ENCODE measurements at places on chromosomes 6 and 20.
A peak's percentile ranks its signal among the peaks of the same experiment; 100 is the strongest.

DNA sequence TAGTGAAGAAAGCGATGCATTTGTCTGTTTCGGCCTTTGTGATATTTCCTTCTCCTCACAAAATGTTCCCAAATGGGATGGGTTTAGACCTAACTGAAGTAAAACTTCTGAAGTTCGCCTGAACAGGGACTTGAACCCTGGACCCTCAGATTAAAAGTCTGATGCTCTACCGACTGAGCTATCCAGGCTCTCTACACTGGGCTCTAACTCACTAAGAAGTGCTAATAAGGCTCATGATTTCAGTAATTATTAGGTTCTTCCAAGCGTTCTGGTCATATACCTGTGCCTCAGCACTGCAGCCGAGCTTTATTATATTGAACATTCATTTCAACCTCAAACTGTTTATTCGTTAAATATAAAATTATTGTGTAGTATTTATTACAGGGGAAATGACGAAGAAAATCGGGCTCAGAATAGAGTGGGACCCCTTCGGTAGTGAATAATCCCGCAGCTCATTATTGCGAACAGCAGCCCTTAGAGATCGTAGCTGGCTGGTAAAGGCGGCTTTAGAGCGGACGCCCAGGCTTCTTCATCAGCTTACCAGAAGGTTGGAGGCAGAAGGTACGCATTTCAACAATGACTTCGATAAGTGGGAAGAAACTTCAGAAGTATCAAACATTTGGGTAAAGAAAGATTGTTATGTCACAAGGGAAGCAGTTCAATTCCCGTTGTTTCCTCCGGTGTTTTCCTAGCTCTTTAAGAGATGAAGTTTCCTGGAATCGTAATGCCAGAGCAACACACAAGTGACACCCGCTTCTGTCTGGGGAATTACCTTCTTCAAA is 119.0 kb upstream of the ZNF184 start:
- no peaks in the 10 kb centered on the region for H3K27me3 ChIP-seq
- H3K4me3 ChIP-seq, result peak overlapping the region; percentile 2
- no peaks in the 10 kb centered on the region for H3K4me1 ChIP-seq
- no peak overlapping the region for H3K27ac ChIP-seq
- H3K36me3 ChIP-seq, result no peaks in the 10 kb centered on the region

DNA sequence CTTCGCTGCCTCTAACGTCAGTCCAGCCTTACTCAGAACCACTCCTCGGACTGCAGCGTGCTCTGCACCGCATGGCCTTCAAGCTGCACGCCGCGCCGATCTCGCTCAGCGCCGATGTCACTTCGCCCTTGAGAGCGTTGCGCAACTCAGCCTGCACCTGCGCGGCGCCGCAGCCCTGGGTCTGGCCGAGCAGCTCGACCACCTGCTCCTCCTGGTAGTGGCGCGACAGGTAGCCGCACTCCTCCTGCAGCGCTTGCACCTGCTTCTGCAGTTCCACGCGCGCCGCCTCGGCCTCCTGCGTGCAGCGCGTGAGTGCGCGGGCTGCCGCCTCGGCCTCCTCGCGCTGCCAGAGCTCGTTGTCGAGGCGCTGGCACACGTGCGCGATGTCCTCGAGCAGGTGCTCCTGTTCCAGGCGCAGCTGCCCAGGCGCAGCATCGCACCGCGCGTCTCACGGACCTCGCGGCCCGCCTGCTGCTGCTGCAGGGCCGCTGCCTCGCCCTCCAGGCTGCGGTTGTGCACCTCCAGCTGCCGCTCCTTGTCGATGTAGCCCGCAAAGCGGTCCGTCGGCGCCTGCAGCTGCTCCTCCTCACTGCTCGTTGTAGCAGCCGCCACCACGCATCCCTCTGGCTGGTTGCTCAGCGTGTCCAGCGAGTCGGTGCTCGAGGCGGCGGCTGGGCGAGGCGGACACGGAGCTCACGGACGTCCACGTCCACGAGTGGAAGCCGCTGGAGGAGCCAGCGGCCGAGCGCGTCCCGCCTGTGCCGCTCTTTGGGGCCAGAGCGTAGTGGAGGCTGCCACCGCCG is 380.6 kb upstream of the CHD6 start:
- no peaks in the 10 kb centered on the region for H3K36me3 ChIP-seq
- H3K27ac ChIP-seq, result no peak overlapping the region
- DNase-seq, result no peak
- no peaks in the 10 kb centered on the region for H3K4me1 ChIP-seq
- H3K27me3 ChIP-seq, result no peaks in the 10 kb centered on the region
- no peak overlapping the region for H3K4me3 ChIP-seq

GRCh38 chr6:155201461-155202226 is 62.2 kb upstream of the CLDN20 start:
- no peak overlapping the region for H3K4me3 ChIP-seq
- no peak overlapping the region for H3K27ac ChIP-seq
- peaks cover 5% of the 10 kb centered on the region for H3K4me1 ChIP-seq
- DNase-seq, result peak; percentile 69
- H3K36me3 ChIP-seq, result no peaks in the 10 kb centered on the region
- H3K27me3 ChIP-seq, result no peaks in the 10 kb centered on the region

GRCh38 chr20:3077618-3078134 is 6.3 kb downstream of the OXT start:
- H3K4me3 ChIP-seq, result no peak overlapping the region
- peaks cover 25% of the 10 kb centered on the region for H3K27me3 ChIP-seq
- peaks cover 7% of the 10 kb centered on the region for H3K4me1 ChIP-seq
- no peaks in the 10 kb centered on the region for H3K36me3 ChIP-seq
- no peak overlapping the region for H3K27ac ChIP-seq
- DNase-seq, result no peak

DNA sequence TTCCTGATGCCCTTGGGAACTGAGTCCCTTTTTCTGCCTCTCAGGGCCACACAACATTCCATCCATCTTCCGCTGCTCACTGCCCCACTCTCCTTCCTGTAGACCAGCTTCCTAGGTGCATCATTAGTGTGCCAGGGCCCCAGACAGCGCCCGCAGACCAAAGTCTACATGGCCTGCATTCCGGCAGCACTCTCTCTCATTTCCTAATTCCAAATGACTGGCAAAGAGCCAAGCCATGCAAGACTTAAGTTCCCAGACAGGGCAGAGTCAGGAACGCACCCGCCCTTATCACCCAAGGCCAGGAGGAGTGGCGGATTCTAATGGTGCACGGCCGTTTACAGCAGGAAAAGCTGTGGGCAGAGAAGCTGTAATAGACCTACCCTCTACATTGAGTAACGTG is 159.8 kb upstream of the ARID1B start:
- peak; percentile 59 for DNase-seq
- H3K36me3 ChIP-seq, result no peaks in the 10 kb centered on the region
- no peak overlapping the region for H3K27ac ChIP-seq
- no peaks in the 10 kb centered on the region for H3K27me3 ChIP-seq
- no peaks in the 10 kb centered on the region for H3K4me1 ChIP-seq

DNA sequence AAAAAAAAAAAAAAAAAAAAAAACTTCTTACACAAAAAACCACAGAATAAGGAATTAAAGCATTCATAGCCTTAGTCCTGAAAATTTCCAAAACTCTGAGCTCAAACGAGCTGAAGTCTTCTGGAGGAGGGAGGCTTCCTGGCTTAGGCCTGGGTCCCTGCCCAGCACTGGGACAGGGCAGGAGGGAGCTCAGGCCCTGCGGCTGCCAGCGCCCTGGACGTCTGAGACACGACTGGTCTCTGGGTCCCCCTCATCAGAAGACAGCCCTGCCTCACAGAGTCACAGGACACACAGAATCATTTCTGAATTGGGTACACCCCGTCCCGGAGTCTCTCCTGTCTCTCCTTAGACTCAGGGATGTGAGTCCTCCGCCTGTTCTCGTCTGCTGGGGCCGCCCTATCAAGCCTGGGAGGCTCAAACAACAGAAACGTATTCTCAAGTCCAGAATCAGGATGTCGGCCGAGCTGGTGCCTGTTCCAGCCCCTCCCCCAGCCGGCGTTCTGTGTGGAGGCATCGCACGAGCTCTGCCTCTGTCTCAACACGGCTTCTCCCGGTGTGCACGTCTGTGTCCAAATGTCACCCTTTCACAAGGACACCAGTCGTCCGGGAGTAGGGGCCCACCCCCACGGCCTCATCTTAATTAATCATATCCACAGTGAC is 39.4 kb downstream of the ZBTB46 start:
- no peak overlapping the region for H3K4me3 ChIP-seq
- DNase-seq, result no peak
- H3K27me3 ChIP-seq, result no peaks in the 10 kb centered on the region

DNA sequence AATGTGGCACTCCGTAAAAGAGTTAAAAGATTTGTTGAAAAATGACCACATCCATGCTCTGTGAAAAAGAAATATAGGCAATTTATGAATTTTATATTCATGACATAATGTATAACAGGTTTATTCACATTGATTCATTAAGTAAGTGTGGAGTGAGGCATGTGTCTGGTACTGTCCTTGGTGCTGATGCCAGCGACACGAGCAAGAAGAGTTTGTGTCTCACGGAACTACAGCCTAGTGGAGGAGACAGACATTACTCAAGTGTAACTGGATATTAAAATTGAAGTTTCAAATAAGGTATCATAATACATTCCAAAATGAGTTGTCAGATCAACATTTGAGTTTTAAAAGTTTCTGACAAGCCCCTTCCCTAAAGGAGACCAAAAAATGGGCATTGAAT is 158.2 kb upstream of the PRND start:
- no peaks in the 10 kb centered on the region for H3K27me3 ChIP-seq
- peaks cover 4% of the 10 kb centered on the region for H3K4me1 ChIP-seq
- peak; percentile 76 for DNase-seq
- H3K36me3 ChIP-seq, result no peaks in the 10 kb centered on the region
- no peak overlapping the region for H3K4me3 ChIP-seq

DNA sequence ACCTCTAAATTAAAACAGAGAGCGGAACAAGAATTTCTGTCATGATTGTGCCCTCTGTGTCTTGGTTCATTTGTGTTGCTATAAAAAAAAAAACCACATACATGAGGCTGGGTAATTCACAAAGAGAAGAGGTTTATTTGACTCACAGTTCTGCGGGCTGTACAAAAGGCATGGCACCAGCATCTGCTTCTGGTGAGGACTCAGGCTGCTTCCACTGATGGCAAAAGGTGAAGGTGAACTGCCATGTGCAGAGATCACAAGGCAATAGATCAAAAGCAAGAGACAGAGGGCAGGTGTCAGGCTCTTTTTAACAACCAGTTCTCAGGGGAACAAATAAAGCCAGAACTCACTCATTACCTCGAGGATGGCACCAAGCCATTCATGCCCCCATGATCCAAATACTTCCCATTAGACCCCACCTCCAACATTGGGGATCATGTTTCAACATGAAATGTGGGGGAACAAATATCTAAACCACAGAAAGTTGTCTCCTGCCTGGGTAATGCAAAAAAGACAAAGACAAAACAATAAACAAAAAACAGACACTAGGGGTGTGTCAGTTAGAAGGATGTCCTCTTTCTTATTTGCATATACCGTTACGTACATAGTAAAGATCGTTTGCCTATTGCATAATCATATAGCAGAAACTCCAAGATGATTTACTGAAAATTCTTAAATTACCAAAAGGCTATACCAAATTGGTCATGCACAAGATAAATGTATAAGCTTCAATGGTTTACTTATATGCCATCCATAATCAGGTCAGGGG is 17.0 kb downstream of the SERPINB9 start:
- no peak overlapping the region for H3K27ac ChIP-seq
- no peaks in the 10 kb centered on the region for H3K36me3 ChIP-seq
- no peak for DNase-seq
- H3K4me1 ChIP-seq, result no peaks in the 10 kb centered on the region
- H3K4me3 ChIP-seq, result no peak overlapping the region

- H3K27ac ChIP-seq, result no peak overlapping the region
- no peaks in the 10 kb centered on the region for H3K4me1 ChIP-seq
- no peak overlapping the region for H3K4me3 ChIP-seq
- H3K36me3 ChIP-seq, result no peaks in the 10 kb centered on the region
These were observed 60.7 kb downstream of the GRIK2 start for GRCh38 chr6:101454106-101454676.

DNA sequence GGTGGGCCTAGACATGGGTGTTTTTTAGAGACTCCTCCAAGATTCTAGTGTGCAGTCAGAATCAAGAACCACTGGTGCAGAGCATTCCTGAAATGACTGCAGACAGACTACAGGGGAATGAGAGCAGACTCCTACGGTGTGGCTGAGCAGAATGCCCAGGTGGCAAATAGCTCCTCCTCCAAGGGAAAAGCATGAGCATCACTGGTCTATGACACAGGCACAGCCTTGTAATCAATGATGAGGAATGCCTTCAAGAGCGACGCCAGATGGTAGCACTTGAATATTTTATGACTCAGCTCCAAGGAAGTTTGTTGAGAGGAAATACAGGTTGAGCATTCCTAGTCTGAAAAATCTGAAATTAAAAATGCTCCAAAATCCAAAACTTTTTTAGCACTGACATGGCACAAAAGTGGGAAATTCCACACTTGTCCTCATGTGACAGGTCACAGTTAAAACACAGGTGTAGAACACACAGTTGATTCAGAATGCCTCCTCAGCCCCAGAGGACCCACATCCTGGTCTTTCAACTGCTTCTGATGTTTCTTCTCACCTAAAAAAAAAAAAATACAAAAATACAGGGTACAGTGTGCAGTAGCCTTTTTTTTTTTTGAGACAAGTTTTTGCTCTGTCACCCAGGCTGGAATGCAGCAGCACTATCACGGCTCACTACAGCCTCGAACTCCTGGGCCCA is 10.6 kb upstream of the FAM8A1 start:
- H3K27me3 ChIP-seq, result no peaks in the 10 kb centered on the region
- peak; percentile 66 for DNase-seq
- no peaks in the 10 kb centered on the region for H3K4me1 ChIP-seq
- no peaks in the 10 kb centered on the region for H3K36me3 ChIP-seq

DNA sequence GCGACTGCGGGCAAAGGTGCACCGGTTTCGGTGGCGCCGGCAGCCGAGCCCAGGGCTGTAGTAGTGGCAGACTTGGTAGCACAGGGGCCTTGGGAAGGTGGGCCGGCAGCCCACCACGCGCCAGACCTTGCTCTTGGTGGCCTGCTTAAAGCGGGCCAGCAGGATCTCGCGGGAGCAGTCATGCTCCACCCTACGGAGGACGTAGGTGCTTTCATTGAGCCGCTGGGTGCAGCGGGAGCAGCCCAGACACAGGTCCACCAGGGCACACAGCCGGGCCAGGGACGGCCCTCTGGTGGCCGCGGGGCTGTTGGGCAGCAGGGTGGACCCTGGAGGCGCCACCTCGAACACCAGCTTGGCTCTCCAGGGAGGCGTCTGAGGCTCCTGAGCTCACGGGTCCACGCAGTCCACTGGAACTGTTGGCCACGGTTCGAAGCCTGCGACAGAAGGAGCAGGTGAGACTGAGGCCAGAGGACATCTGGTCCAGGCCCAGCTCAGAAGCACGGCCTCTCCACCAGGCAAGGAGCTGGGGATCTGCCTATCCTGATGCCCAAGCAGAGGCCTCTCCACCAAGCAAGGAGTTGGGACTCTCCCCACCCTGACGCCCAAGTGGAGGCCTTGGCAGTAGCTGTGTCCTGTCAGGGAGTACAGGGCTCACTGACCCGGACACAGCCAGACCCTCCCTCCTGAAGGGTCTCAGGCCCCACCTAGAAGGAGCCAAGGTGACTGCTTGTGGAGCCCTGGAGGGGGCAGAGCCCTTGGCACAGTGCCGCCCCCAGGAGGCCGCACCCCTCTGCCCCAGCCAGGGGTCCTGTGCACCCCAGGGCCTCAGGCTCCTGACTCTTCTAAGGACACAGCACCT is 1.0 kb downstream of the HELZ2 start:
- no peaks in the 10 kb centered on the region for H3K27me3 ChIP-seq
- H3K4me3 ChIP-seq, result peak overlapping the region; percentile 76
- peaks cover 7% of the 10 kb centered on the region for H3K4me1 ChIP-seq
- peaks cover 3% of the 10 kb centered on the region for H3K36me3 ChIP-seq

All from fibroblast of lung (primary cell).